ENCODE measurements at places on chromosomes 2 and 18.

DNA sequence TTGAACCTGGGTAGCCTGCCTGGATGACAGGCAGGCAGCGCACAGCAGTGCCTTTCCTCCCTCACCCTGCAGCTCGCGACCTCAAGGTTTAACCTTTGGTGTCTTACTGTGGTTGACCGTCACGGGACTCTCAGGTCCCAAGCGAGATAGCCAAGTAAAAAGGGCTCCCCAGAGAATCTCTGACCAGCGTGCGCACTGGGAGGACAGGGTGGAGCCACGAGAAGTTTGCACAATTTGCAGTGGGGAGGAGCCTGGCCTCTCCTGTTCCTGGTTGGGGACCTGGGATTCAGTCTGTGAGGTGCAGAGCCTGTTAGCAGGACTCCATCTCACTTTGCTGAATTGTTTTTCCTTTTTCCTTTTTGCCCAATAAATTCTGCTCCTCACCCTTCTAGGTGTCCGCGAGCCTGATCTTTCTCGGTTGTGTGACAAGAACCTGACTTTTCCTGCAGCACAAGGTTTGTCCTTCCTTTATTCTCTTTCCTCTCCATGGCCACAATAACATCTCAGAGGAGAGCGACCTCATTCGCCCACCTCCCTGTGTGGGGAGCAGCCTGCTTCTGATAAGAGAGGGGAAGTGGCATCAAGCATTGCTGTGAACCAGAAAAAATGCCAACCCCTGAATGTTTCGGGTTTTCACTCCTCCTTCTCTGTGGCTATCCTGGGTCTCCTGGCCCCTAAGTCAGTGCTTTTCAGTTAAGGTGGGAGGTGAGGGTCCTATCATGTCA, 36.2 kb downstream of the POU3F3 start:
- no peak for DNase-seq

DNA sequence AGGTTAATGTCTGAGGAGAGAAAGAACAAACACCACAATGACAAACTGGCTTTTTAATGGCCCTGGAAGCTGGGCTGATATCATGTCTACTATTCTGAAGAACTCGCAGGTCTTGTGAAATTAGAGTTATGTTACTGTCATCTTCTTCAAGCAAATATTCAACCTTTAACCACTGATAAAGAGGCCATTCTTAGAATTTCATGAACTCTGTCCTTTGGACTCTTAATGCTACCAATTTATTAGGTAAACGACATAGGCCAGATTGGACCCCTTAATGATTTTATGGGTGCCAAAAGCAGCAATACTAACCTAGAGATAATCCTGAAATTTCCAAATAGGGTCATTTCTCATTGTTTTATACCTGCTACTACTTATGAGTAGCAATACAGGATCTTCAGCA, 109.0 kb upstream of the ACVR1C start:
- no peak for DNase-seq

DNA sequence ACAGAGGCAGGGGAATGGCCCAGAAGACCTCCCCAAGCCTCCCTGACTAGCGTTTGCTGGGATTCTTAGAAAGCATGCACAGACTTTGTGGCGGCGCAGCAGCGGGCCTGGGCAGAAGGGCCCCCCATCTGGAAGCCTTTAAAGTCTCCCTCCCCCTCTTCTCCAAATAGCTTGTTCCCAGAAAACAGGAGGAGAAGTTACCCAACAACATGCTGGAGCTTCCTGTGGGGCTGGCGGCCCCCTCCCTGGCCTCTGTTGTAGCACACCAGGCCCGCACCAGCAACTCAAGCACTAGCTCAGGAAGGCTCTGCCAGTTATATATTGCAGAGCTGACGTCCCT, 334.8 kb downstream of the DYSF start:
- DNase-seq = no peak

GRCh38 chr2:6771634-6772611, 93.8 kb downstream of the CMPK2 start:
- DNase-seq = no peak

- DNase-seq = peak; percentile 79
Observed at GRCh38 chr2:105179469-105180372, 61.8 kb upstream of the GPR45 start.

DNA sequence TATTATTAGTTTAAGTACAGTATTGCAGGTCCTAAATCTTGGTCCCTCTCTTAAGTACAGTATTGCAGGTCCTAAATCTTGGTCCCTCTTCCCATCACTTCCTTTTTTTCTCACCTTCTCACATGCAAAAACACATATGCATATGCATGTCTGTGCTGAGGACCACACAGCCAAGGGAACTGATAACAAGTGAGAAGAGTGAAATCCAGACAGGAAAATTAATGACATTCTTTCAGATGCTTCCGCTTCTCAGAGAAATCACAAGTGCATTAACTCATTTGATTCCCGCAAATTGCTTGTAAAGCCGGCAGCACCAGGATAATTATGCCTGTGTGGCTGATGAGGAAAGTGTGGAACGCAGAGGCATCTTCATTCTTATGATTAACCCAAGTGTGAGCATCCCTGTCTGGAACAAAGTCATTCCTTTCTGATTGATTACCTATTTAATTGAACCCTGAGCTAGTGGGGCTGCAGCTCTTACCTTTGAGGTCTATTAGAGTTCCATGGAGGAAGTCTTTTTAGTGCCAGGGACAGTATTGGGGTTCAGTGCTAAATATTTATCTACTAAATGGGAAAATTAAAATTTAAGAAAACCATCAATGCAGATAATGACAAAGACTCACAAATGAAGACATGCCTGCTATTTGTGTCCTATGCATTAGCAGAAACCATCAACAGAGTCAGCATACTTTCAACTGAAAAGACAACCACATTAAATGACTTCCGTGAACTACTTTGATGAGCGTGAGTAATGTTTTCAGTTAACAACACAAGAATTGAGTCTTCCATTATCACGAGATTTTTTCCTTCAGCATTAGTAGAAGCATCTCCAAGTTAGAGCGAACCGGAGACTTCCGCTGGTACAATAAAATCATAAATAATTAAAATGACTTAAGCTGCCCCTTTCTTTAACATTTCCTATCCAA, 220.4 kb upstream of the SLC35G4 start:
- no peak for DNase-seq

DNA sequence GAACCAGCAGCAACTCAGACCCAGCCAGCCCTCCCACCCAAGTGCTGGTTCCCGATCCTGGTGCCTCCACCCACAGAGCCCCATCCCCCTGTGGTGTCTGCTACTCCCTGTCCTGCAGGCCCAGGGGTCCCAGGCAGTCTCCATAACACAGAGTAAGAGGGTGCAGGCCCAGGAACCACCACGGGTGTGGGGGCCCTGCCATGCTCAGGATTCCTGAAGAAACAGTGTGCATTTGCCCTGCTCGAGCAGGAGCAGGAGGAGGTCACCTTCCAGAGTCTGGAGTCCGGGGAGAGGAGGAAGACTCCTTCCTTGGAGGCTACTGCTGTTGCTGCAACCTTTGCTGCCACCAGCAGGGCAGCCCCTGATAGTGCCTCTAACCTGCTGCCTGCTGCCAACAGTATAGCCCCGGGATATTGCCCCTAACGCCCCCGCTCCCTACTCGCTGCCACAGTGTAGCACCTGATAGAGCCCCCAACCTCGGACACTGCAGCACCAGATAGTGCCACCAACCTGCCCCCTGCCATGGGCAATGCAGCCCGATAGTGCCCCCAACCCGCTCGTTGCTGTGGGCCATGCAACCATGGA, 46.8 kb upstream of the ANKRD62 start:
- no peak for DNase-seq

- DNase-seq = no peak
Observed at GRCh38 chr18:55114876-55115275, 155.6 kb upstream of the CCDC68 start.

- DNase-seq = no peak
Observed at GRCh38 chr18:70154591-70155194, 50.8 kb downstream of the RTTN start.
